ENCODE measurements at places on chromosomes 5 and 9.

DNA sequence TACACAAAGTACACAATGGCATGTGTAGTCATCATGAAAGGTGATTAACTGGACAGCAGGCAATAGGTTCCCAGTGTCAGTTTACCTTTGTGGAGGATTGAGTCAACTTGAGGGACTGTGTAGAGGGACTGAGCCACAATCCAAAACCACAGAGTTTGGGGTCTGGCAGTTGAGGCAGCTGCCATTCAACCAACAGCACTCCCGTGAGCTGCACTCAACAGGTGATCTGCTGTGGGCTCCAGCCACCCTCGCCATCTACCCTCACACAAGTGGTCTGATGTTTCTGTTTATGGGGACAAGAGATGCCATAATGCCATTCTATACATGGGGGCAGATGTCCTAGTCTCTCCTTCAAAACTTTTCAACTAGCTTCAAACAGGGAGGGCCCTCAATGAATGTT lies 2.9 kb upstream of the DELE1 start:
- DNase-seq: no peak

DNA sequence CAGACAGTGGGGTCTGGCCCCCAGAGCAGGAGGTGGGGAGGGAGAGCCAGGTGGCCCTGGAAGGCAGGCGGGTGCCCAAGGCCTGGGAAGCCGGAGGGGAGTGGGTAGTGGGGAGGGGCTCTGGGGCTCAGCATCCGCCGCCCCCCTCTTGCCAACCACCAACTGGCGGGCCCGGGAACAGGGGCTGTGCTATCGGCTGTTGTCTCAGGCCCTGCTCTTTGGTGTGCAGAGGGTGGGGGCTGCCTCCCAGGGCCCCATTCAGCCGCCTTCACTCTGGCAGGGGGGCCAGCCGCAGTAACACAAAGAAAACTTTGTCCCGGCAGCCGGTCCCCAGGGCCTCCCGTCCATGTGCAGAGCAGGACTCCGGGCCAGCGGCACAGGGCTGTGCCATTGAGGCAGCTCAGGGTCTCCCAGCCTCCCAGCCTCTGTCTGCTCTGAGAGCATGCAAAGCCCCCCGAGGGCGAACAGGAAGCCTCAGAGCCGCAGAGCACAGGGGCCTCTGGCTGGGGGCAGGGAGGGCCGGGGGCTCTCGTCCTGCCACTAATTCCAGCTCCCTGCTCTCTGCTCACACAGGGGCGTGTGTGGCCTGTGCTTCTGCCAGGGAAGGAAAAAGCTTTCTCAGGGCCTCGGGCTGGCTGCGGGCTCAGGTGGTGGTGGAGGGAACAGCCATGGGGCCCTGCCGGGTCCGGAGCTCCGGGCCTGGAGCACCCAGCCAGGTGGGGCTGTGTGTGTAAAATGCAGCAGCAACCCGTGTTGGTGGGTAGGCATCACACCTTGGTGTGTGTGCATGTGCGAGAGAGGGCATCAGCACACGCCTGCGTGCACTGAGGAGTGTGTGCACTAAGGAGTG lies 54.2 kb upstream of the NOTCH1 start:
- no peak for DNase-seq

GRCh38 chr9:91143162-91143561 lies 218.6 kb downstream of the AUH start:
- no peak for DNase-seq

GRCh38 chr5:107251151-107251550 lies 419.6 kb downstream of the EFNA5 start:
- no peak for DNase-seq

DNA sequence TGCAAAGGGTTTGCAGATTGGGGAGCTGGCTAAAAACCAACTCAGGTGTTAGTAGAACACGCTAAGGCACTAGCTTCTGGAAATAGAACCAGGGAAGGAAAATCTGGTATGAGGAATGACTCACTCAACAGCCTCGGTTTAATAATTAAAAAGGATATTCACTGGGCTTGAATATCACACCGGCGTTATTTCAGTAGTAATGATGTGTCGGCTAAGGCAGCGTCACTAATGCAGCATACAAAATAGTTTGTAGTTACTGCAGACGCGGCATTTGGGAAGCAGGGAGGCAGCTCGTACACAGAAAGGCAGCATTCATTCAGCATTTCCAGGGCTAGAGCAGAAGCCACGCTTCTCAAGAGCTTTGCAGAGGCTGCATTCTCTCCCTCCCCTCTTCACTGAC lies 1.7 kb downstream of the ADRA1B start:
- DNase-seq: no peak

- DNase-seq: peak; percentile 94
Observed at GRCh38 chr9:108933718-108934322, at the start of gene ELP1. Gene ELP1, minus strand, starts transcription at chr9:108934124. Its CDS starts 2,978 bp downstream, at chr9:108931146.

DNA sequence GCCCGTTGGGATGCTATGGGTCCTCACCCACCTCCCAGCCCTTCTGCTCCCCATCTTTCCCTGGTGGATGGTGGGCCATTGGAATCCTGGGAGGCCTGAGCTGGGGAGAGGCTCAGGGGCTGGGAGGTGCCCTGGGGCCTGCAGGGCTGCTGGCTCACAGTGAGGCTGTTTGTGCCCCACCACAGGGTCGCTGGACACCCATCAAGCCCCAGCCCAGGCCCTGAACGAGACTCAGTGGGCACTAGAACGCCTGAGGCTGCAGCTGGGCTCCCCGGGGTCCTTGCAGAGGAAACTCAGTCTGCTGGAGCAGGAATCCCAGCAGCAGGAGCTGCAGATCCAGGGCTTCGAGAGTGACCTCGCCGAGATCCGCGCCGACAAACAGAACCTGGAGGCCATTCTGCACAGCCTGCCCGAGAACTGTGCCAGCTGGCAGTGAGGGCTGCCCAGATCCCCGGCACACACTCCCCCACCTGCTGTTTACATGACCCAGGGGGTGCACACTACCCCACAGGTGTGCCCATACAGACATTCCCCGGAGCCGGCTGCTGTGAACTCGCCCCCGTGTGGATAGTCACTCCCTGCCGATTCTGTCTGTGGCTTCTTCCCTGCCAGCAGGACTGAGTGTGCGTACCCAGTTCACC lies 4.9 kb upstream of the AIF1L start:
- no peak for DNase-seq

GRCh38 chr5:96280946-96281393 lies 152.1 kb downstream of the PCSK1 start:
- peak; percentile 45 for DNase-seq

GRCh38 chr9:137255448-137256114 lies 454 bp downstream of the NELFB start:
- DNase-seq: no peak

GRCh38 chr5:140169410-140169809 lies 5.6 kb upstream of the CYSTM1 start:
- DNase-seq: no peak

DNA sequence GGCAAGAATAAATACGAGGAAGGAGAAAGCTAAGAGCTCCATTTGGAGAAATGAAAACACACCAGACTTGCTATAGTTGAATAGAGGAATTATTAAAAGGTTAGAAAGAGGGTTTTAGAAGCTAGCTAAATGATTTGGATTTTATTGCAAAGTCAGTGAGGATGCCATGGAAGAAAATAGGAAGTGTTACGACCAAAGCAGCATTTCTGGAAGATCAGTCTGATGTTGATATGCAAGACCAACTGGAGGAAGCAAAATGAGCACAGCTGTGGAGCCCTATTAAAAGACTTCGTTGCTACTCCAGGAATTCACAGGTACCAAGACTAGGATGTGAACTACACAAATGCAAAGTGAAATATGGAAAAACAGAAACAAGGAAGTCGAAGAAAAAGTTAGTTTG lies 2.1 kb downstream of the DHX29 start:
- DNase-seq: no peak

Measured in HFFc6 (cell line).